ENCODE measurements at places on chromosomes 12 and 14. TPM values are rescaled to one million over a fixed set of nuclear protein-coding genes. Genes with fewer than 3 reads are reported as not detected.

- DNase-seq = peak; percentile 75
These were observed 201.3 kb downstream of the GPHN start for GRCh38 chr14:66709291-66709690.

- no peak for DNase-seq
These were observed 589.5 kb downstream of the NOVA1 start for GRCh38 chr14:26008290-26008689.

- peak; percentile 43 for DNase-seq
These were observed 352.0 kb downstream of the BCAT1 start for GRCh38 chr12:24596768-24597388.

DNA sequence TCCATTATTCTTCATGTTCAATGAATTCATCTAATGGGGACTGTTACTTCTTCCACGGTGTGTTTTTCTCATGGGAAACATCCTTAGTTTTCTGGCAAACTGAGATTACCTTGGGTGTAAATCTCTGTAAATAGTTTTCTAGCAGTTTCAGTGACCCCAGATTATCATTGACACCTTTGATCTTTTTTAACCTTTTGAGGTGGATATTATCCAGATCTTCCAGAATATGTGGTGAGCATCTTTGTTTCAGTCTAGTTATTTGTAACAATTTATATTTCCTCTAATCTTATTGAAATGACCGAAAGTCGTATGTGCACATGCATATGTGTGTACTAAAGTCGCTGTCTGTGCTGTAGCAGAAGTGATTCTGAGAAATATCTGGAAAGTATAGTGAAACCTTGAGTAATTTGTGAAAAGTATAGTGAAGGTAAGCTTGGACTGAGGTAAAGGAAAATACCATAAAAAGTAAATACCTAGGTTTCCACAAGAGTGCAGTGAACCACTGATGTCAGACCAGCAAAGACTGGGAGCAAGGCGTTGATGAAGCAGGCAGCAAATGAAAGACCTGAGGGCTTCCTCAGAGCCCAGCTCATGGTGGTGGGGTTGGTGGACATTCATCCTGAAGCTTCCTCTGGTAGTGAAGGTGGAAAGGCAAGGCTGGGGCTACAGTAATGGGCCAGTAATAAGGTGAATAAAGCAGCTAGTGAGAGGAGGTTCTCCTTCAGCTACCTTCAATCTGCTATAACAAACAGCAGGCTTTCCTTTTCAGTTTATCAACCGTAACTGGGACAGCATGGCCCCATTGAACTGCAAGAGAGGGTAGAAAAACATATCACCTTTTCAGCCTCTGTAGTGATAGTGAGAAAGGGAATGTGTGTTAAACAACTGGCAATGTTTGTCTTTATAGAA lies 480.2 kb upstream of the FBXO33 start:
- DNase-seq = no peak

DNA sequence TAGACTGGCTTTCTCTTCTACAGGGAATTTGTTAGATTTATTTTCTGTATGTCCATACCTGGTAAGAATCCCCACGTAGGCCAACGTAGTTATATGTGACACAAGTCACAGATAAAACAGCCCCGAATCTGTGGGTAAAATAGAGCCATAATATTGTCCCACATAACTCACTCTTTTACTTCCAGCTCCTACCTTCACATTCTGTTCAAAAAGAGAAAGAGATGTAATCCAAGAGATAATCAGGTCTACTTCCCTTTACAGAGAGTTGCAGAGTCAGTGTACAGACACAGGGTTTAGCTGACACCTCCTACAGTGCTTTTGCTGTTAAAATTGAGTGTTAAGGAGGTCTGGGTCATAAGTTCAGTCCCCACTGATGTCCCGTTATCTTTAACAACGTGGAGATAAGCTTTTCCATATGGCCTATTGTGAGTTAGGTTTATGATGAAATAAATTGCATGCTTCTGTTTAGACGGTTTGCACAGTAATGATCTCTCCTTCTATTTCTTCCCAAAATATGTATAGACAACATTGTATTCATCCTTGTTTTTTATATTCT lies 446.5 kb downstream of the ADAMTS20 start:
- no peak for DNase-seq

GRCh38 chr14:54775486-54776140 lies 127.0 kb downstream of the GCH1 start:
- no peak for DNase-seq

- DNase-seq = no peak
These were observed 244.0 kb downstream of the BCL11B start for GRCh38 chr14:99028041-99028440.

GRCh38 chr12:47066278-47067025 lies 13.0 kb upstream of the PCED1B start:
- no peak for DNase-seq

DNA sequence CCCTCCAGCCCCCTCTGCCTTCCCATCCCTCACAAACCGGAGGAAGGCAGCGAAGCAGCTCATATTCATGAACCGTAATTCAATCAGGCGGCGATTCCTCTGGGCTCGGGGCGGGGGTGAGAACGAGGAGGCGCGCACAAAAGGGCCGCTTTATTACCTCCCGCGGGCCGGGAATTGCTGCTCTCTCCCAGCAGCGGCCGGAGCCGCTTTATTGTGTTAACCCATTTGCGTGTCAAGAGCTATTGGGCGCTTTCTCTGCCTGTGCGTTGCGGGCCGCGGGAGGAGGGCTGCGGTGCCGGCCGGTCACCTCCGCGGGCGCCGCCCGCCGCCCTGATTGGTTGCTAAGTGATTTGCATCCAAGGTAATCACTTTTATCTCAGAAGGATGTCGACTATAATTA lies 4.8 kb downstream of the FAM222A start:
- DNase-seq = no peak

- no peak for DNase-seq
These were observed 23.7 kb upstream of the HDAC7 start for GRCh38 chr12:47843226-47843980.

- peak; percentile 13 for DNase-seq
These were observed 545 bp downstream of the PPFIA2 start for GRCh38 chr12:81758421-81759189.

DNA sequence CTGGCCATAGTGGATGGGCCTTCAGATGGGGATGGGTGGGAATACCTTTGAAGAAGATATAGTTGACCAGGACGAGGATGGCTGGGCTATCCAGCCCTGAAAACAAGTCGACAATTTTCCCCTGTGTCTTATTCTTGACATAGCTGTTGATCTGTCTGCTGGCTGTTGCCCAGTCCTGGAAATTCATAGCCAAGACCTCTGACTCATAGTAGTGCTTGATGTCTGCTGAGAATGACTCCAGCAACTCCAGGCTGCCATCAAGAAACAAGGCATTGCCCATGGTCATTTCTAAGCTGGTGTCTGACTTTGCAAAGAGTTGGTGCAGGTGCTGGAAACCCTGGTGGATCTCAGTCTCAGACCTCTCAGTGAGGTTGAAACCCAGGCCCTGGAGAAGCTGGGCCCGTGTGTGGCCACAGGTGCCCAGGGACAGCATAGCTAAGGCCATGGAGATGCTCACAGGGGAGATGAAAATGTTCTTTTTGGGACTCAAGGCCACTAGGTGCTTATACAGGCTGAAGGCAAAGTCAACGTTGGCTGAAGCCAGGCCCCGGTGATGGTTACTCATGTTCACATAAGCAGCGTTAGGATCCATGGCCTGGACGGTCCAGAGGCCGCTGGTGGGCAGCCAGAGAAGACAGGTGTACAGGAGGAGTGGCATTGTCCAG lies 9.0 kb downstream of the SERPINA6 start:
- DNase-seq = no peak

DNA sequence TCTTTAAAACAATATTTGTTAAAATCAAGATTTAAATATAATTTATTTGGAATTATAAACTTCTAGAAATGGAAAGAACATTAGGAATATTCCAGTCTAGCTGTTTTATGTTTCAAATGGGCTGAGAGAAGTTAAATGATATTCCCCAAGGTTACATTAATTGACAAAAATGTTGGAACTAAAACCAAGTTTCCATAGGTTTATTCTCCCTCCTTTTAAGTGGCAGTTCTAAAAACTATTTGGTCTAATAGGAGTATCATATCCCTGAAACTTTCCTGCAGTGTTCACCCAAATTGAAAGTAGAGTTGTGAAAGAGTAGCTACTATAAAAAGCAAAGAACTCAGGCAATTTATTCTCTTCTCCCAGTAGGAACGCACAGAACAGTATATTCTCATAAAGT lies 1185.5 kb downstream of the LRFN5 start:
- DNase-seq = no peak

DNA sequence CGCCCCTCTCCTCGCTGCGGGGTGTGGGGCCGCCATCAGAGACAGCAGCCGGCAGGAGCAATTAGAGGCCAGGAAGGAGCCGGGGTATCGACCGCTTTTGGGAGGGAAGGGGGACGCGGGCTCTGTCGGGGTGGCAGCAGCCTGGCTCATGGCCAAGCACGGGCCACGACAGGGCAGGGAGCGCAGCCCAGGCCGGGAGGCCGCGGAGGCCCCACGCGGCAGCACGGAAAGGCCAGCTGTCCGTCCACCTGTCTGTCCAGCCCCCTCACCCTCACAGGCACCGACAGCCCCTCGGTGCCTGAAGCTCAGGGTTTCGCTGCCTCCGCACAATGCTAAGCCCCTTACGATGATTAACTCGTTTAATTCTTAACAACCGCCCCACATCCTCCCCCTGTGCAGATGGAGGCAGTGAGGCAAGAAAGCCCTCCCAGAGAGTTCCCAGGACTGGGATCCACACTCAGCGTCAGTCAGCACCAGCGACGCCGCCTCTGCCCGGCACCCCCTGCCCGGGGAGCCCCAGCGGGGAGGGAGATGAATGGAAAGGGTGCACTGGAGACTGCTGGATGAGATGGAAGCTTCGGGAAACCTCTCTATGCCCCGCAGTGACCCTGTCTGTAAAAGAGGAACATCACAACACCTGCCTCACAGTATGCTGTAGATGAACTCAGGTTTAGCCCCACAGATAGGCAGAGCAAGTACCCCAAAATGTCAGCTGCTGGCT lies 23.7 kb downstream of the NCOR2 start:
- no peak for DNase-seq

DNA sequence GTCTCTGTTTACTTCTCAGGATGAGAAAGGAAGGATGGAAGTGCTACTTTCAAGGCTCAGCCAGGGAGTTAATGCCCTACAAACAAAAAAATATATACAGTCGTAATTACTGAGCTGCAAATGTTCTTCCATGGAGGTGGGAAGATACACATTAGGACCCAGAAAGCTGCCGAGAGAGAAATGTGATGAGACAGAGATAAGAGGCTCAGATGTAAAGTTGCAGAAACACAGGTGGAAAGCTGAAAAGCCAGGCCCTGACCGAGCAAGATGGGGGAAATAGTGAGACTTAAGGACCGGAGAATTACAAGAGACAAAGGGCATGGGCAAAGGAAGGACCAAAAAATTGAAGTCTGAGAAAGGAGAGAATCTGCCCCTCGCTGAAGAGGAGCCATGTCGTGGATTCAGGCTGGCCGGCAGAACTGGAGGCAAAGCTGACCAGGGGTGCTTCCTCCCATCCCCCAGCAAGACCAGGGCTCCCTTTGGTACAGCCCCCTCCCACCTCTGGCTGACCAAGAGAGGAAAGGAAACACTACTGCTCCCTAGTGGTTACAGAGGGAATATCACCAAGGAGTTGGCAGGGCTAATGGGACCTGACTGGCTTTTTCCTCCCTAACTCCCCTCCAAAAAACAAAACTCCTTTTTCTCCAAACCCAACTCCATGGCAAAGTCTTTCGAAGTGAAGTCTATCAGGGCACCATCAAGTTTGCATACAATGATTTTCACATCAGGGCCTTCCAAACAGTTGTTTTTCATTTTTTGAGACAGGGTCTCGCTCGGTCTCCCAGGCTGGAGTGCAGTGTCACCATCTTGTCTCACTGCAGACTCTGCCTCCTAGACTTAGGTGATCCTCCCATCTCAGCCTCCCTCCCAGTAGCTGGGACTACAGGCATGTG lies 12.1 kb downstream of the ZFHX2 start:
- peak; percentile 38 for DNase-seq

PAX9 gene
- total RNA-seq = 0.38 TPM

KIF26A gene
- total RNA-seq = under 0.01 TPM

KRT2 gene
- not detected for total RNA-seq

LRTM2 gene
- not detected for total RNA-seq

CLEC6A gene
- not detected for total RNA-seq

ESPL1 gene
- total RNA-seq = 14.8 TPM

SLC17A8 gene
- not detected for total RNA-seq

E2F7 gene
- 18.0 TPM for total RNA-seq

ZBTB39 gene
- total RNA-seq = 4.9 TPM

All from LHCN-M2 (cell line).